Stimulated activated memory B cell treated with anti-CD40 and anti-IgM and Interleukin-4, amounts not matched to agents 10 μg/mL and 1 μg/mL and 100 μg/mL, for 72 hours (primary cell): ENCODE measurements at places on chromosomes 12 and 14.

DNA sequence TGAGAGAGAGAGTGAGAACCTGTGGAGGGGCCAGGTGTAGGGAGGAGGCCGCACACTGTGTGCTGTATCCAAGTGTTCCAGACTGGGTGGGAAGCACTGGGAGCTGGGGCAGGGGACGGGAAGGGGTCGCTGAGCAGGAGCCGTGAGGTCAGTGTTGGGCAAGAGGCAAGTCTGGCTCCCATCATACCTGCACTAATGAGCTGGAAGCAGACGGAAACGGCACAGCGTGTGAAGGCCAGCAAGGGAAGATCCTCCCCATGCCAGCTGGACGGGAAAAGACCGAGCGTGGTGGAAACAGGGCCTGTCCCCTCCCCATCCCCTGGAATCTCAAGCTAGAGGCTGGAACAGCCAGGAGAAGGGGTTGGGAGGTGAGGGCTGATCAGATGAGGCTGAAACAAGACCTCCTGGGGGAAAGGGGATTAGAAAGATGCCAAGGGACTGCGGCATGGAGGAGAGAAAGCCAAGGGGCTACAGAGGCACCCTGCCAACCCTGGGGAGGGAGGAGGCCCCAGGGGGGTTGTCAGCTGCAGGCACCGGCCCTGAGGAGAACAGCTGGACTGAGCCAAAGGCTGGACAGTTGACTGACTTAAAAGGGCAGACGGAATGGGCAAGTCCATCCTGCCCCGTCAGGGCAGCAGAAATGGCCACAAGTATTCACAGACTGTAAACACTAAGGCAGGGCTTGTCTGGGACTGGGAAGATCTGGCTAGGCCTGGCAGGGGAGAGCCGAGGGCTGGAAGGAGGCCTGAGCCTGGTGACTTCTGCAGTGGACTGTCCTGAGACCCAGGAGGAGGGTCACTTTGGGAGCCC, 19.0 kb upstream of the LTBP2 start:
- no peak for ATAC-seq

- ATAC-seq: no peak
Measured at GRCh38 chr12:112010415-112011344, 2.3 kb downstream of the TMEM116 start.

- no peak for ATAC-seq
Measured at GRCh38 chr12:73362666-73363065, 1090.5 kb downstream of the TRHDE start.

DNA sequence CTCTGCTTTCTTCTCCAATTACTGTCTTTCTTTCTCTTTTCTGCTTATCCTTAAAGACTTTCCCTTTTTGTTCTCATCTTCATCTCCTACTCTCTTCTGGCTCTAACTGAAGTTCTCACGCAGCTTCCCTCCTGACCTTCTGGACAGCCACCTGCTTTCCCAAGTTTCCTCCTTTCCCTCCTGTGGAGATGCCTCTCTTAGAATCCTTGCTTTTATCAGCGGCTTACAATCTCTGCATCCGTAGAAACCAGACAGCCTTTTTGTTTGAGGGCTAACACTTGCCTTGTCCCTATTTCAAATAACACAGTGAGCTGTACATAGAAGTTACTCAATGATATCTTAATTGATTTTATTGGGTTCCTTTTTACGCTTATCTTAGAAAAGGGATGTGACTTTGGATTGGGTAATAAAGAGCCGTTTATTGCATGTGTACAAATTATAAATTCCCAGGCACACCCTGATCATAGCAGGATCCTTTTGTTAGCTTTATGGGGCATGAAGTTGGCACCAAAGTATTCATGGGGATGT, 2.1 kb upstream of the LGALS3 start:
- no peak for ATAC-seq

DNA sequence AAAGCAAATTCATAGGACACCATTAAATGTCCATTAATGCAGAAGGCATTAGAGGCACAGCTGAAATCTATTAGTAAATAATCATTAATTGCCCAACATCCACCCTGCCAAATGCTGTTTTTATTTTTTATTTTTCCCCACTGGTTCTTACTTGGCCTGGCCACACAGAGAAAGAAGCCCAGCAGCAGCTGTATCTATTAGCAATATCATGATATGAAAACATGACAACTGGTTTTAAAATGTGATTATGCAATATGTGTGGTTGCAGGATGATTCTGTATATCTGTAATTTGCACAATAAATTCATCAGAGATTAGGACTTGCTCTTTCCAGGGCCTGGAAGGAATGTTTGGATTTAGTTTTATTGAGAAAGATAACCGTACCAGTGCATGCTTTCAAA, 44.9 kb downstream of the SIX6 start:
- ATAC-seq: no peak

DNA sequence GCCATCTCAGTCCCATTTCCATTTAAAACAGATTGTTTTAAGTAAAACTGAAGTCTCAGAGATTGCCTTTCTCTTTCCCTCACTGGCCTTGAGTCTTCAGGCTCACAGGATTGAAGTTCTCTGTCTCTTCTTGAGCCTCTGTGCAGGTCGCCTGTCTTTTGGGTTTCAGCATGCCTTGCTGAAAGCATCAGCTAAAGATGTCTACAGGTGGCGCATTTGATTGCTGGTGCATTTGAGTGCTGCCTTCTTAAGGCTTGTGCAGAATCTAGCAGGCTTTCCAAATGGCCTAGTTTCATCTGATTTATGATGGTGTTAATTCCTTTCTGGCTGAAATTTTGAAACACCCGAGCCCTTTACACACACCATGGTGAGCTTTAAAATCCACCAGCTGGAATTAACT, 1062.2 kb upstream of the FBXO33 start:
- ATAC-seq: no peak

DNA sequence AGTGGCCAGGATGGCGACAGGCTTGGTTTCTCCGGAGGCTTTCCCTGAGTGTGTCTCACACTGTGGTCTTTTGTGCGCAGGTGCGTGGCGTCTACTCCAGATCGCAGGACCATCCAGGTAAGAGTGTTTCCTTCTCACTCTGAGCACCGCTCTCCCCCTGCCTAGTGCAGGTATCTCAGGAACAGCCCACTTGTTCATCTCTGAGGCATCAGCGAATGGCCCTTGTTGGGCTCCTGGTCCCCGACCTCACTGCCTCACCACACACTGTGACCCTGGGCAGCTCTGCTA, 781 bp downstream of the ADGRD1 start:
- ATAC-seq: no peak

GRCh38 chr12:1213205-1213604, 222.2 kb downstream of the ERC1 start:
- ATAC-seq: no peak

DNA sequence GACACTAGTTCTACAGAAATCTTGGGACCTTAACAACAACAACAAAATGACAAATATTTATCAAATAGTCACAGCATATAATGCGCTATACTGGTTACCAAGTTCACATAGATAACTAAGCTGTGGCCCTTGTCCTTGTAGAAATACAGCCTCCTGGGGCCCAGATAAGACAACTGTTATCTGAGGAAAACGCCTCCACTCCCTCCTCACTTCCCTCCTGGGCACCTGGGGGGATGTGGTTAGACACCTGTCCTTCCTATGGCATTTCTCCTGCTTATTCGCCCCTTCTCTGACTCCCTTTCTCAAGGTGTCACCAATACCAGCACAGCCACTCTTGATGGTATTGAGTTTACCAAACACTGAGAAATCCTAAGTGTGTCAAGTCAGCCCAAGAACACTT, 419.4 kb downstream of the RAD51B start:
- no peak for ATAC-seq

DNA sequence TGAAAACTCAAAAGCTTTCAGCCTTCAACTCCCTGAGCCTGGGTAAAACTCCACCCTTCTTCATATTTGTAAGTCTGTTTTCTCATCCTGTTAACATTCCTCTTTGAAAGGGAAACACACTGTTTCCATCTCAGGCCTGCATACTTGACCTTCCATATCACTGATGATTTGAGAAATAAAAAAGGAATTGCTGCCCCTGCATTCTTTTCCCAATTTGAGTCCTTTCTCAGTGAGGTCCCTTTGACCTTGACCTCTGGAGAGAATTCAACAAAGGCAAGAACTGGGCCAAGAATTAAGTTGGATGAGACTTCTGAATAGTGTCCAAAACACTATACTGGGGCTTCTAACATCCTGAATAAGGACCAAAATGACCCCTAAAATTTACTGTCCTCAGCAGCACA, 108.0 kb downstream of the AEBP2 start:
- no peak for ATAC-seq

DNA sequence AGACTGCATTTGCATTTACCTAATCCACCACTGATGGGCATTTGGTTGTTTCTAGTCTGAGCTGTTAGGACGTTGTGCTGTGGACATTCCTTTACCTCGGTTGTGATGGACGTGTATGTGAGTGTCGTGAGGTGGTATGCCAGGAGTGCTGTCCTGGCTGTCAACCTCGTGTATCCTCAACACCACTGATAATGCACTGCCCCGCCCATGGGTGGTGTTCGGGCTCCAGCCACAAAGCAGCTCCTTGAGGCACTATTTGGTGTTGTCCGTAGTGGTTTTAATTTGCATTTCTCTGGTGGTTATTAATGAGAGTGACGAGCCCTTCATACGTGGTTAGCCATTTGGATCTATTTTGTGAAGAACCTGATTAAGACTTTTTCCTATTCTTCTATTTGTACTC, 87.6 kb downstream of the PPP2R5C start:
- ATAC-seq: peak; percentile 77

- no peak for ATAC-seq
Measured at GRCh38 chr12:112711026-112711425, 80.5 kb upstream of the RPH3A start.

DNA sequence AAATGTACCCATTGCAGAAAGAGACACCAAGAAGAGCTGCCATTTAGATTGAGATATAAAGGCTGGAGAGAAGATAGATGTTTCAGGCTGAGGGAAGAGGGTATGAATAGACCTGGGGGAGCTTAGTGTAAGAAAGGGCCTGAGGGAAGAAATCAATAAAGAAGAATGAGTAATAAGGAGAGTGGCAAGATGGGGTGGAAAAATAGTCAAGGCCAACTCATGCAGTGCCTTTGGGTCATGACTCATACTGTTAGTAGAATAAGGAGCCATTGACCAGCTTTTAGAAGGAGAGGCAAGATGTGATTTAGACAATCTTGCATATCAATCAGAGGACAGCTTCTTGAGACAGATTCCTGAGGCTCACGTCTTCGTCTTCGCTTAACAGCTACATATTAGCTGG, 287.5 kb downstream of the DUSP6 start:
- ATAC-seq: no peak

- no peak for ATAC-seq
Measured at GRCh38 chr12:97446895-97447294, 15.7 kb upstream of the RMST start.

GRCh38 chr12:14554281-14555007, 13.2 kb downstream of the PLBD1 start:
- ATAC-seq: no peak

GRCh38 chr12:124396544-124397398, 101.9 kb downstream of the RFLNA start:
- no peak for ATAC-seq

DNA sequence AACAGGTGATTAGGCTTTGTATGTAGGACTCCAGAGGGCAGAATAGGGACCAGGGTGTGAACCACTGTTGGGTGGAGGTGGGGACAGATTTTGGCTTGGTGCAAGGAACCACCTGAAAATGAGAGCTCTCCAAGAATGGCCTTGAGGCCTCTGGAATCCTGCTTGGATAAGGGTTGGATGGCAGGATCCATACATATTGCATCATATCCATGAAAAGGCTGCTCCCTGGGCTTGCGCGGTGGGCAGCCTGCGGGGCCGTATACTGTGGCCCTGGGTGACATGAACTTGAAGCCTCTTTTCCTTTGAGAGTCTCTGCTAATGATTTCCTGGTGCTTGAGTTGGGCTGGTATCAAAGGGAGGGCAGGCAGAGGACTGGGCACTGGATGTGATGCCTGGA, 1.3 kb upstream of the SLC10A1 start:
- no peak for ATAC-seq

- ATAC-seq: no peak
Measured at GRCh38 chr12:120932058-120932457, 27.9 kb upstream of the SPPL3 start.
